Iris pigment epithelial cell (primary cell): ENCODE measurements at places on chromosomes 12 and 14.

DNA sequence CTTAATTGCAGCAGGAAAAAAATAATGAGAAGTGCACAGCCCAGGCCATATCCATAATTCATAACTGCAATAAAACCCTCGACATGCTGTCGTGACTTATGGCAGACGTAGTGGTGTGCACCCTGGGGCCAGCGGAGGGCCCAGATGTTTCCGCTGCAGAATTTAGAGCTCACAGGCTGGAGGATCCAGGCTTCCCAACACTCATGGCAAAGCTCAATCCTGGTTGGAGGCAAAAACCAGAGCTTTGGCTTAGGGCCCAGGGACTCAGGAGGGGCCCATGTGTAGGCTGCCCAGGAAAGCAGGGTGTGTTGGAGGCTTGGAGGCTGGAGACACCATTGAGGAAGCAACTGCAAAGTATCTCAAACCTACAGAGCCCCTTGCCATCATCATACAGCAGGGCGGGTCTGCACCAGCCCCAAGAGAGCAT is 68.7 kb downstream of the SERPINA3 start:
- no peak for DNase-seq

DNA sequence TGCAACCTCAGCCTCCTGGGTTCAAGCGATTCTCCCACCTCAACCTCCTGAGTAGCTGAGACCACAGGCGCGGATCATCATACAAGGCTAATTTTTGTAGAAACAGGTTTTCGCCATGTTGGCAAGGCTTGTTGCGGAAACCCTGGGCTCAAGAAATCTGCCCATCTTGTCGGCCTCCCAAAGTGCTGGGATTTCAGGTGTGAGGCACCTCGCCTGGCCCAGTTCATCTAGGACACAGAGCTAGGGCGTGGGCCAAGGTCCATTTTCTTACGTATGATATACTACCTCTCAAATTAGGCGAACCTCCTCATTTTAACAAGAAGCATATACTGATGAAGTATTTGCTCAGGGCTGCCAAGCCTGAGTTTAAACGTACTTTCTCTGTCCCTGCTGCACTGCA is 2.1 kb downstream of the RPS29 start:
- no peak for DNase-seq

- no peak for DNase-seq
These were observed 92.6 kb upstream of the PRKD1 start for GRCh38 chr14:30020271-30020670.

DNA sequence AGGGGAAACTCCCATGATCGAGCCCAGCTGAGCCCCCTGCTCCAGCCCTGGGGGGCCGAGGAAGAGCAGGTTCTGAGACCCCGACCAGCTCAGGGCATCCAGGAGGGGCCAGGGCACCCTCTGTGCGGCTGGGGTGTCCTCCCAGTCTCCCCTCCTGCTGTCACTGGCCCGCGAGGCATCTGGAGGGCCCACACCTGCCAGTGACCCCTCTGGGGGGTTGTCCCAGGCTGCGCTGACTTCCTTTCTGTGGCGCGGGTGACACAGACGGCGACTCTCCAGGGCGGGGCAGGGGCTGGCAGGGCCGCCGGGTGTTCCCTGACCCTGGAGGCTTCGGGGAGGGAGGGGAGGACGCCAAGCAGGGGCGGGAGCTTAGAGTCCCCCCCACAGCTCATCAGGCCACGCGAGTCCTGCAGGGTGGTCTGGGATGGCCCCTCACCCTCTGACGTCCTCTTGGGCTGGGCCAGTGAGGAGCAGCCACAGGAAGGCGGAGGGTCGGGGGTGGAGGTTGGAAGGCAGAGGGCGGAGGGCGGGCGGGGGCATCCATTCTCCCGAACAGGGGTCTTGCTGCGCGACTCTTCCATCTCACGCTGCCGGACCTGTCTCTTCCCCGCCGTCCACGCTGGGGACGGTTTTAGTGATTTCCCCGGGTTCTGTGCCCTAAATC is 38.6 kb upstream of the FBRSL1 start:
- DNase-seq = no peak

DNA sequence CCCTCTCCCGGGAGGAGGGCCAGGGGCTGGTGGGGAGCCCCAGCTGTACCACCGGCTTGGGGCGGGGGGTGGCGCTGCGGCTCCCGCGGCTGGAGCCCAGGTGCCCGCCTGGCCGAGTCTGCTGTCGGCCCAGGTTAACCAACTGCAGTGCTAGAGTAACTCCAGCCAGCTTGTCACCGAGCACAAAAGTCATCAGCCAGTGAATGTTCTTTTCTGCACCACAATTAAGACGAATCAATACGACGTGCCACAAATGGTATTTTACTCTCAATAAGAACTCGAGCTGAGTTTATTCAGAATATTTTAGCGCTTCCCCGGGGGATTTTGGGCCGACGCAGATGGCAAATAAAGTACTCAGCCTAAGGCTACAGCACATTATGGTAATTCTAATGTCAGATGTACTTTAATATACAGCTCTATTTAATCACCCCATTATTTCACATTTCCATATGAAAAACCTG is 83.2 kb downstream of the BCL11B start:
- no peak for DNase-seq

DNA sequence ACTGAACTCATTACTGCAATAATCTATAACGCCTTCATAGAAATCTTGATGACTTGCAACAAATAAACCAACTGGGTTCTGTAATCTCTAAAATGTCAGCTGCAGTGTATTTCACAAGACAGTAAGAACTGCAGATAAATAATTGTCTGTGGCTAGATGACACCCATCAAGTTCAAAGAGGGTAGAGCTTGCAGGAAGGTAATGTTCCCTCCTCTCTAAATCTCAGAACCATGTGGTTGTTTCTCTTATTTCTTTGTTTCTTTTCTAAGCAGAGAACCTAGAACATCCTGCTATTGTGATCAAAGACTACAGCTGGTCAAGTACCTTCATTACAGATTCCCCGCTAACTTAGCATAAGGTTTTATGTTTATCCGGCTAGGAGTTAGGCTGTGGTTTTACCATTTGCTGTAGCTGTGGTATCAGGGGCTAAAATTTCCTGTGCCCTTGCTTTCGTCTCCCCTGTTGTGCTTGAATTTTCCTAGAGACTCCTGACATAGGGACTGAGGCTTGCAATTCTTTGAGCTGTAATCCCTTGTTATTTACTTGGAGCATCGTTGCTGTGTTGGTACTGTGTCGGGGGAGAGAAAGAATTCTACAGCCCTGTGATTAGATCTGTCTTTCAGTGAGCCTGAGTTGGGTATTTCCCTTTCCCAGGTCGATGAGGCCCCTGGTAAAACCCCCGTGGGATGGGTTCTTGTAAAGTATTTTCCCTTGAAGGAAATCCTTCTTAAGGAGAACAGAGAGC is 253.1 kb upstream of the BTG1 start:
- peak; percentile 10 for DNase-seq

DNA sequence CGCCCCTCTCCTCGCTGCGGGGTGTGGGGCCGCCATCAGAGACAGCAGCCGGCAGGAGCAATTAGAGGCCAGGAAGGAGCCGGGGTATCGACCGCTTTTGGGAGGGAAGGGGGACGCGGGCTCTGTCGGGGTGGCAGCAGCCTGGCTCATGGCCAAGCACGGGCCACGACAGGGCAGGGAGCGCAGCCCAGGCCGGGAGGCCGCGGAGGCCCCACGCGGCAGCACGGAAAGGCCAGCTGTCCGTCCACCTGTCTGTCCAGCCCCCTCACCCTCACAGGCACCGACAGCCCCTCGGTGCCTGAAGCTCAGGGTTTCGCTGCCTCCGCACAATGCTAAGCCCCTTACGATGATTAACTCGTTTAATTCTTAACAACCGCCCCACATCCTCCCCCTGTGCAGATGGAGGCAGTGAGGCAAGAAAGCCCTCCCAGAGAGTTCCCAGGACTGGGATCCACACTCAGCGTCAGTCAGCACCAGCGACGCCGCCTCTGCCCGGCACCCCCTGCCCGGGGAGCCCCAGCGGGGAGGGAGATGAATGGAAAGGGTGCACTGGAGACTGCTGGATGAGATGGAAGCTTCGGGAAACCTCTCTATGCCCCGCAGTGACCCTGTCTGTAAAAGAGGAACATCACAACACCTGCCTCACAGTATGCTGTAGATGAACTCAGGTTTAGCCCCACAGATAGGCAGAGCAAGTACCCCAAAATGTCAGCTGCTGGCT is 23.7 kb downstream of the NCOR2 start:
- peak; percentile 70 for DNase-seq

DNA sequence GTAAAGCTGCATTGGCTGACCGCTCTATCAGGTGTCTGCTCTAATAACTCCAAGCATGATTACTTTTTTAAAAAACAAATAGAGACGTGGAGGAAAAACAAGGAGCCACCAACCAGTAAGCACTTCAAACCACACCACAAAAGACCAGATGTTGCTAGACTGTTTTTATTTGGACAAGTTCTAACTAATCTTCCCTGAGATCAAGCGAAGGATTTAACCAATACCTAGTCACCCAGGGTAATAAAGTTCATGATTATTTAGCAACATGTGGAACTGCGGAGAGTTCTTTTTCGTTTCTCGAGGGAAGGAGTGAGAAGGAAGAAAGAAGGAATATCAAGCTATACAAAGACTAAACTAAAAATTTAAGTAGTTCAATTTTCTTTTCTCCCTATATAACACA is 288.1 kb downstream of the DUSP6 start:
- DNase-seq = no peak

DNA sequence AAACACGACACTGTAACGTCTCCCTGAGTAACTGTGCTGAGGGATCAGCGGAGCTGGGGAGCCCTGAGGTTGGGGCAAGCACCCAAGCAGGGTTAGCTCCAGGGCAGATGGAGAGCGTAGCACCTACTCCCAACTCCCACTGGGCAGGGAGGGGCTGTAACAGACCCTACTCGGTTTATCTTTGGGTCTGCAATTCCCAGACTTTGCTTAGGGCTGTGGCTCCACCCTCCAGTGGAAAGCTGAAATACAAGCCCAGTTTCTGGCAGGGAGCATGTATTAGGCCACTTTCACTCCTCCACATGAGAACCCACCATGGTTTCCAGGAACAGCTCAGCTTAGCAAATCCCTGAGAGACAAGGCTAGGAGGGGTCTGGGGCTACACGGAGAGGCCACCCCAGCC is 17.3 kb upstream of the TC2N start:
- no peak for DNase-seq

GRCh38 chr12:47686645-47687240 is 19.1 kb downstream of the RPAP3 start:
- DNase-seq = peak; percentile 59

- no peak for DNase-seq
These were observed 1318.9 kb downstream of the AACS start for GRCh38 chr12:126384026-126384564.

- DNase-seq = no peak
These were observed 5.6 kb upstream of the EPS8 start for GRCh38 chr12:15794836-15795235.

DNA sequence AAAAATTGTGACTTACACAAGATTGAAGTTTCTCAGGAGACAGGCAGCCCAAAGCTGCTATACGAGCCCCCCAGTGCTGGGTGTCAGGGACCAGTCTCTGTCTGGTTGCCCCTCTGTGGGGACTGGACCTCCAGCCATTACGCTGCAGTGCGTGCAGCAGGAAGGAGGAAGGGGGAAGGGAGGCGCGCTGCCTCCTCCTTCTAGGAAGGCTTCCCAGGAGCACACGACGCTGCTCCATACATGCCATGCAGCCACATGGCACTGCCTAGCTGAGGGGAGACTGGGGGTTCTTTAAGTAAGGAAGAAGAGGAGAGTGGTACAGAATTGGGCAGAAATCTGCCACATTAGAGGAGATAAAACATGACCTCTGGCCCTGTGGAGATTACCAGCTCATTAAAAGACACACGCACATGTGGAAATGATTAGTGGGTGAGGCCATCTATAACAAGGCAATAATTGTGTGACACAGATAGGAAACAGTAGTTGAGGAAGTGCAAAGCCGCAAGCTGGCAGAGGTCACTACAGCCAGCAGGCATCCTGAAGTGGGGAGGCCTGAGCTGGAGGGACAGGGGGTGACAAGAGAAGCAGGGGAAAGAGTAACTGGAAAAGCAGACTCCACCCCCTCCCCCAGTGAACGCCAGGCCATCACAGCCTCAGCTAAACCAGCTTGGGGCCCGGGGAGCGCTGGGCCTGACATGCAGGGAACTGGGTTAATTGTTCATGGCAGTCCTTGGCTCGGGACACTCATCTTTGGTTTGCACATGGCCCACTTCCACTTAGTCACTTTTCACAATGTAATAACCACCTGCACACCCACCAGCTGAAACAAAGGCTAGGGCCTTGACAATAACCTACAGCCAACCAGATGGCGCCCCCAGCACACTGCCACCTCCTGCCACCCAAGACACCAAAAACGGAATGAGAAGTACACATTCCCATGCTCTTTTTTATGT is 39.6 kb downstream of the CCDC88C start:
- DNase-seq = no peak

GRCh38 chr12:77817276-77817675 is 13.4 kb upstream of the NAV3 start:
- no peak for DNase-seq

- no peak for DNase-seq
These were observed 67.8 kb downstream of the CHGA start for GRCh38 chr14:92990456-92991430.

DNA sequence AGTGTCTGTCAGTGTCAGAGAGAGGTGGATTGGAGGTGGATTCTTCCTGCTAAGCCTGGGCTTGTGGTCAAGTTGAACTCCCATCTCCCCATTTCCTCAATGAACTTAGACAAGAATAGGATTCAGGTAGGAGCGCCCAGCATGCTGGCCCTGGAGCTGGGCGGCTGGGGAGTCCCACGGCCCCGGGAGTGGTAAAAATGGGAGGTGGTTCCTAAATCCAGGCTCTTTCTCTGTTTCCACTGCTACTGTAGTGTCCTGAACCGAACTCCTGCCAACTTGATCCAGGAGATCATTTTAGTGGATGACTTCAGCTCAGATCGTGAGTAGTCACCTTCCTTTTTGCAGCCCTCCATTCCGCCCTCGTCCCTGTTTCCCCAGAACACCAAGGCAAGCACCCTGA is 65.1 kb downstream of the GALNT16 start:
- no peak for DNase-seq

DNA sequence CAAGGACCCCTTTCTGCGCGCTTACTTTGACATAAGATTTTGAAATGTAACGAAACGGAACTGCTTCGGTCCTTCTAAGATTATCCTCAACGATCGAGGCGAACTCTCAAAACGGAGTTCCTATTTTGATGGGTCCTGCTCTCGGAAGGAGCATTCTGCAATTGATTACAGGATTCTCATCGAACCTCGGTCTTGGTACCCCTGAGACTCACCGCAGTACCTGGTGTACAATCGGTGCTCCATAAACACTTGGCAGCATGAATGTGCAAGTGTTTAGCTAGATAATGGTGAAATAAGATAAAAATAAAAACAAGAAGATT is 530 bp upstream of the NEMF start:
- no peak for DNase-seq
